ENCODE measurements at places on chromosomes 3 and 15. TPM values are rescaled to one million over a fixed set of nuclear protein-coding genes. Genes with fewer than 3 reads are reported as not detected.
A peak's percentile ranks its signal among the peaks of the same experiment; 100 is the strongest.

GRCh38 chr15:37102305-37103162 is 2.2 kb upstream of the MEIS2 start:
- peak; percentile 22 for DNase-seq

DNA sequence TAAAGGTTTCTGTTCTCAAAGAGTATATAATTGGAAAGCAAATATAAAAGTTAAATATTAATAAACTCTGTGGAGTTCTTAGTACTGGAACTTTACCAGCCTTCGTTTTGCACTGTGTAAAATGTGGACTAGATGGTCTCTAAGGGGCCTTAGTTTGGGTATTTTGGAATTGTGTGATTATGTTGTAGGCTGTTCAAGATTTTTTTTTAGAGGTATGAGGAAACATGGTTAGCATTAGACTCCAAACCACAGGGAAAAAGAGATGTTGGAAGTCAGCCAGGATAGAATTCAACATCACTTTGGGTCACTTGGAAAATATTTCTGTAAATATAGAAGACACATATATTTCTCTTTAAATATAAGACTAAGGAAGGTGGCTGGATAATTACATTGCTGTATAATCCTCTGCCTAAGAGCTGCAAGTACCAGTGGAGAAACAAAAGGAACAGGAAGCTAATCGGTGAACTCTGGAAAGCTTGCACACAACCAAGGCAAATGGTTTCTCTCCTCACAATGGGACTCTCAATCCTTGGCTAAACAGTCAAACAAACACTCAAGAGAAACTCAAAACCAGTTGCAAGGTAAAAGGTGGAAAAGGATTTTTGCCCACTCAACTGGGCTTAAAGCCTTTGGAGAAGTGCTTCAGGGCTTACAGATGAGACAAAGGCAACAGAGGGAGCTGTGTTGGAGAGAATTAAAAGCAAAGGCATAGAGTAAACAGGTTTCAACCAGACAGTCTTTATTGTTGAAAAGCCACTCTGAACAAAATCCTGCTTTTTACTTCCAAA is 141.7 kb downstream of the NR1D2 start:
- DNase-seq = no peak

- DNase-seq = no peak
Observed at GRCh38 chr3:192216067-192216466, 511.3 kb downstream of the FGF12 start.

GRCh38 chr3:30476368-30477084 is 129.9 kb upstream of the TGFBR2 start:
- DNase-seq = no peak

DNA sequence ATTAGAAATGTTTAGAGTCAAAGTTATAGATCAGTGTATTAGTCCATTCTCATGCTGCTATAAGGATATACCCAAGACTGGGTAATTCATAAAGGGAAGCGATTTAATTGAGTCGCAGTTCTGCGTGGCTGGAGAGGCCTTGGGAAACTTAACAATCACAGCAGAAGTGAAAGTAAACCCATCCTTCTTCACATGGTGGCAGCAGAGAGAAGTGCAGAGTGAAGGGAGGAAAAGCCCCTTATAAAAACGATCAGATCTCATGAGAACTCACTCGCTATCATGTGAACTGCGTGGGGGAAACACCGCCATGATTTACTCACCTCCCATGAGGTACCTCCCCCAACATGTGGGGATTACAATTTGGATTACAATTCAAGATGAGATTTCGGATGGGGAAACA is 871.5 kb downstream of the DIPK2A start:
- DNase-seq = no peak

DNA sequence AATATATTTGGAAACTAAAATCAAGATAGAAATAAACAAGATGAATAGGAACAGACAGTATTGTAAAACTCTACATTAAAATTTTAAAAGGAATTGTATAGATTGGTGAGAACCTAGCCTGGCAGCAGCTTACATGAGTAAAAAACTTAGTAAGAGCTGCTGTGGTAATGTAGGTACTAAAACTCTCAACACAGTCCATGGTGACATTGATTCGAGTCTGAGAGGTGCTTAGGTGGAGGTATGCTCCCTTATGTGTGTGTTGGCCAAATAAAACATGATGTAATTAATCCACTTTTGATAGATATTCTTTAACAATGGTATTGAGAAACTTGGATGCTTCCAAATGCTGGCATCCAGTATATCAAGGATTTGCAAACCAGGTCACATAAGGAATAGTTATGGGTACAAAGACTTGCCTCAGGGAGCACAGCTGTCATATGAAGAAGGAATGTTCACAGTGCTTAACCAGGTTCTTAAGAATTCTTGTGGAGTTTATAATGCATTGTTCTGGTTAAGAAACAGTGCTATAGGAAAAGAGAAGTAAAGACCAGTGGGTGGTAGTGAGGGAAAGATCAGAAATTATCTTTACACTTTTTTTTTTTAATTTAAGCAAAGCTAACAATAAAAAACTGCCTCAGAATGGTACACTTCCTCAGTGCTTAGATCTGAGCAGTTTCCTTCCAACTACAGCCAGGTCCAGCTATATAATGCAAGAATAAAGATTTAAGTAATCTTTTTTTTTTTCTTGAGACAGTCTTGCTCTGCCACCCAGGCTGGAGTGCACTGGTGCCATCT is 24.6 kb upstream of the IL20RB start:
- DNase-seq = no peak

DNA sequence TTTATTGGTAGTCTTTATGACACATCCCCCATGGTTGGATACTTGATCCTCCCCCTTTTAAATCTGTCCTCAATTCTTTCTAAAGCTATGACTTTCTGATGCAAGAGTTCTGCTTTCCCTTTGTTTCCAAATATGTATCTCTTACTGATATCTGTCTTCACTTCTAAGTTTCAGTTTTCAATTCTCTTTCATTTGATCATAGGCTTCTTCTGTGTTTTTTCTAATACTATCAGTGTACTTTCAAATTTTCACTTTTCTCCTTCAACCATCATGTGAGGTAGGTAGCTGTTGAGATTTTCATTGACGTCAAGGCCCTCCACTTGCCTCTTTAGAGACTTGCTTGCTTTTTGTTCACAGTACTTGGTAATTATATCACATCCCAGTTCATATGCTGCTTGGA is 436.5 kb downstream of the CNTN4 start:
- DNase-seq = no peak

- peak; percentile 57 for DNase-seq
Observed at GRCh38 chr15:64507293-64507802, 47.0 kb downstream of the ZNF609 start.

GRCh38 chr15:59282515-59283337 is 76.1 kb downstream of the LDHAL6B start:
- no peak for DNase-seq

- no peak for DNase-seq
Observed at GRCh38 chr15:57872281-57873030, 165.9 kb downstream of the POLR2M start.

MASP1 gene
- polyA plus RNA-seq = not detected

EXOG gene
- 8.8 TPM for polyA plus RNA-seq

TMEM158 gene
- polyA plus RNA-seq = not detected

ACP3 gene
- polyA plus RNA-seq = 0.19 TPM

All from B cell (primary cell).